ENCODE measurements at places on chromosomes 16 and 17. TPM values are rescaled to one million over a fixed set of nuclear protein-coding genes. Genes with fewer than 3 reads are reported as not detected.

Gene GHDC
- total RNA-seq: 22.5 TPM

Gene KRTAP4-4
- total RNA-seq: not detected

Gene RAB37
- total RNA-seq: 3.2 TPM

Gene ABCC12
- not detected for total RNA-seq

GRCh38 chr16:65244787-65245186 is 122.9 kb upstream of the CDH11 start:
- DNase-seq: no peak
- H3K36me3 ChIP-seq: no peaks in the 10 kb centered on the region
- no peaks in the 10 kb centered on the region for H3K27me3 ChIP-seq
- H3K4me3 ChIP-seq: no peak overlapping the region

GRCh38 chr17:61325382-61326073 is 74.1 kb upstream of the TBX2 start:
- H3K4me3 ChIP-seq: no peak overlapping the region
- H3K27ac ChIP-seq: peak overlapping the region; percentile 43
- no peaks in the 10 kb centered on the region for H3K27me3 ChIP-seq
- peaks cover 15% of the 10 kb centered on the region for H3K4me1 ChIP-seq
- no peaks in the 10 kb centered on the region for H3K36me3 ChIP-seq

DNA sequence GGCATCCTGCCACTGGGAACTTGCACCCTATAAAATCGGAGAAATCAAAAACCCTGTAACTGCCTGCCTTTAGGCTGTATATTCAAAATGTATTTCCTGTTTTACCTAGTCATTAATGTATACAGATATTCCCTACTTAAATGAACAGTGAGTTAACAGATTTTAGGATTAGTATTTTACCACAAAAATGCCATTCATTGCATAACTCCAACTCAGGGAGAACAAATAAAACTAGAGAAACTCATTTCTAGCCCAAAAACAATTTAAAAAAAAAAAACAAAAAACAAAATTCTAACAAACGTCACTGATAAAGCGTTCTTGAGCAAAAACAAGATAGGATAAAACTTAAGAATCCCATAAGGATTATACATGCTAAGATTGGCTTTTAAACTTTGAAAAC is 3.7 kb upstream of the DHX33 start:
- no peak overlapping the region for H3K4me3 ChIP-seq
- no peak for DNase-seq
- H3K27me3 ChIP-seq: no peaks in the 10 kb centered on the region
- H3K27ac ChIP-seq: no peak overlapping the region
- H3K4me1 ChIP-seq: peaks cover 16% of the 10 kb centered on the region
- H3K36me3 ChIP-seq: no peaks in the 10 kb centered on the region

Data from left lung (tissue), 14 donors.